ENCODE measurements at places on chromosomes 3 and 15.
A peak's percentile ranks its signal among the peaks of the same experiment; 100 is the strongest.

DNA sequence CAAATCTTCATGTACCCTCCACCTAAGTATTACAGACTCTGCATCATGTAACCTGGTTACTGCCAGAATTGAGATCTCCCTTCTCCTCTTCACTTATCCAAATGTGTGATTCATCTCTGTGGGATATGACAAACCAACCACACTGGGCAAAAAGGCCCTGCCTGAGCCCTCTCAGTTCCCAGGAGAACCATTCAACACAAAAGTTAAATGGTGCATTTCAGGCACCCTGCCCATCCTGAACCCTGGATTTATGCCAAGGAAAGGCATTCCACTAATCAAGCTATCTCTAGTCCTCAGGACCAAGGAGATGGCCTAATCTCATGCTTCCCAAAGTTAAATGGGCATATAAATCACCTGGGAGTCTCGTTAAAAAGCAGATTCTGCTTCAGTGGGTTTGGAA, 108.5 kb downstream of the TNIK start:
- DNase-seq = peak; percentile 93

- DNase-seq = peak; percentile 35
Measured at GRCh38 chr15:78914027-78914764, 30.6 kb downstream of the CTSH start.

DNA sequence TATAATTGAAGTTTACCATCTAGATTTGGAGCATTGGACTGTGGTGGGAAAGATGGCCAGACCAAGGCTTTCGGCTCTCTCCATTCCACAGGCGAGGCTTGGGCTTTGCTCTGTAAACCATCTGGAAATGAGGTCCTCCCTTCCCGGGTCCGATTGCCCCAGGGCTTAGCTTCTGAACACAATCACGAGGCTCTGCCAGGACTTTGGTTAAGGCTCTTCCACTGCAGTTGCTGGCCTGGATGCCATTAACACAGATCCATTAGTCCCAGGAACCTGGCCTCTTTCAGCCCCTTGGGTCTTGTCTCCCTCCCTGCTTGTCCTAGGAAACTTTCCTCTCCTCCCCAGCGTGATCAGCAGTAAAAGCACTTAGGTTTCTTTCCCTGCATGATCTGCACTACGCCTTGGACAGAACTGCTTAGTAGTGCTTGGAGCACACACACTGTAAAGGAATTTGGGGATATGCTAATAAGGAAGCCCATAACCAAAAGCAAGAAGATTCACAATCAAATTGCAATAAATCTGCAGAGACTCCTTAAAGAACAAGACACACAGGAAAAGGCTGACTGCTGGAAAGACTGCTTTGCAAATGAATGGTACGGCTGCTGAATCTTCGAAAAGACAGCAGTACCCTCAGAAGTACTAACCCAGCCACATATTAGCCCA, 154.3 kb downstream of the ECT2 start:
- DNase-seq = no peak

DNA sequence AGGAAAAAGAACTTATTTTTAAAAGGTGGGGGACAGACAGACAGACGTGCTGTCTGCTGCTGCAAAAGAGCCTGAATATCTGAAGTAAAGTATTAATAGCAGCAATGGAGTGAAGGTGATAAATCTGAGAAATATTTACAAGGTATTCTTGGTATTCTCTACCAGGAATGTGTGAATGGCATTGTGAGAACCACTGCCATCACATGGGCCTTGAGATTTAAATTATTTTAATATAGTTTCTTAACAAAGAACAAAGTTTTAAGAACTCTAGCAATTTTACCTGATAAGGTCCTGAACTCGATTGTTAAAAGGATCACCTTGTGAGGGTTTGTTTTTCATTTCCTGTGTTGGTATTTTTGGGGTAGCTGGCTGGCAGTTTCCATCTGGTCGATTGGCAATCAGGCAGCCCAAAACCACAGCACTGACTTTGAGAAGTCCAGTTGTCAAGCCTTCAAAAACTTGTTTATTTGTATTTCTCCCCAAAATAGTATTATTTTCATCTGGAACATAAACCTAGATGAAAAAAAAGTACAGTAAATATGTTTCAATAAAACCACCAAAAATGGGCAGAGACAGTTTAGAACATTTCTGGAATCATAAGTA, 97.3 kb downstream of the ISL2 start:
- DNase-seq = peak; percentile 52

DNA sequence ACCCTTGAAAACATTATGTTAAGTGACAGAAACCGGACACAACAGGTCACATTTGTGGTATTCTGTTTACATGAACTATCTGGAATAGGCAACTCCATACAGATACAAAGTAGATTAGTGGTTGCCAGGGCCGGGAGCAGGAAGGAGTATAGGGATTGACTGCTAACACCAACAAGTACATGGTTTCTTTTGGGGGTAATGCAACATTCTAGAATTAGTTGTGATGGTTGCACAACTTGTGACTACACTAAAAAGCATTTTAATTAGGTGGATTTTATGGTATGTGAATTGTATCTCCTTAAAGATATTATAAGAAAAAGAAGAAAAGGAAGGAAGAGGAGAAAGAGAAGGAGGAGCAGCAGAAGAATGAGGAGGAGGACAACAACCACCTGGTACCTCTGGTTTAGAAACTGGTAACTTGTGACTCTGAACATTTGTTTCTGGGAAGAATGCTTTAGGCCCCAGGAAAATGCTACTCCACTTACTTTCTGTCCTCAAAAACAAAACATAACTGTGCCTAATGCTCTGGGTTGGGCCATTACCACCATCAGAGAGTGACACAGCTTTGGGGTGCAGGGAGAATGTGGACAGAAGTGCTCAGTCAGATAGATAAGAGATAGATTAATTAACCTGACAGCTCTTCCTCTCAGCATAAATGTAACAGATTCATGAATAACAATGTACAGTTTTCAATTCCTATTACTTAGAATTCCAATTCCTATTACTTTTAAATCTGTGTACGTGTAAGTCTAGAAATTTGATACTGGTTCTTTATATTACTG, 20.3 kb downstream of the SETMAR start:
- no peak for DNase-seq

- DNase-seq = no peak
Measured at GRCh38 chr3:134852893-134853351, 57.9 kb downstream of the EPHB1 start.

GRCh38 chr3:68878322-68878721, 54.0 kb downstream of the TAFA4 start:
- DNase-seq = peak; percentile 37

DNA sequence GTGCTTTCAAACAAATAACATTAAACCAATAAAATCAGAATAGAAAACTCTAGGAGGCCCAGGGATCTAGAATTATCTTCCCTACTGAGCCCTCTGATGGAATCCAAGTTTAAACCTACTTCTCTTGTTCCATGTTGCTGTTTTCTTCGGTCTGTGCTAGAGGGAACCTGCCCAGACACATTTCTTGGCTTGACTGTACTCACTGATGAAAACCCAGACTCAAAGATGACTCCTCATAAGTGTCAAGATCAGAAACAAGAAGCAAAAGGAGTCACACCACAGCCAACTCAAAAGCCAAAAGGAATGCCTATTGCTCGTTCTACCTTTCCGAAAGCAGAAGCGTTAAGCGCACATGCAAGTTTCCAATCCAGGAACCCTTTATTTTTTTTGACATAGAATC, 31.6 kb downstream of the SCAP start:
- DNase-seq = no peak

GRCh38 chr3:33729993-33730392, 11.9 kb upstream of the CLASP2 start:
- DNase-seq = no peak

DNA sequence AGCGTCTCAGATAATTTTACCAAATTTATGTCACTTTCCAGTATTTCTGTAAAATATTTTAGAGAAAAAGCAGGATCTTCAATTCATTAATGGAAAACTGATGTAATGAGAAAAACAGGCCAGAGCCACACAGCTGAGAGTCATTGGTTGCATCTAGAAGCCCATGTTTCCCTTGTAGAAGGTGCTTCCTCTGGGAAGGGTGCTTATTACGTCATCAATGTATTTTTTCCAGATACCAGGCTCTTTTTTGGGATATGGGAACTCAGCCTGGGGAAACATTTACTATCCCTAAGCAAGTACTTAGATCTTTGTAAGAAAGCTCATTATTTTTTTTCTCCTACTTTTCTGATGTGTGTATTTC, 89.1 kb upstream of the PHLDB2 start:
- no peak for DNase-seq

GRCh38 chr3:62197350-62198012, 175.9 kb downstream of the FEZF2 start:
- DNase-seq = no peak

- no peak for DNase-seq
Measured at GRCh38 chr15:99645951-99646350, 80.2 kb downstream of the MEF2A start.

- DNase-seq = no peak
Measured at GRCh38 chr15:37783290-37783689, 151.2 kb upstream of the TMCO5A start.

DNA sequence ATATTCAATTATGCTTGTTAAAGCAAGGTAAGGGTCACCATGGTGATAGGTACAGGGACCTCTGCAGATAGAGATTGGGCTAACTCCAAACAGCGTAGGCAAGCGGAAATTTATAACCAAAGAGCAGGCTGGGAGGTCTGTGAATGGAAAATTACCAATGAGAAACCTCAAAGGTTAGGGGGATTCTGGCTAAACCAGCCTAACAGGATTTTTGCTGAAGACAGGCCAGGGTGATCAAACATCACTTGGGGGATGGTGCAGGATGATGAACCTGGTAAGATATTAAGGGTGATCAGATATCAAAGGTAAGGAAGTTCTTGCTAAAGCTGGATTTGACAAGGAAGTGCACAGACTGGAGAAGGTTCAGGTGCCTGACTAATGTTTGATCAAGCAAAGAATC, 35.3 kb upstream of the SNRPN start:
- DNase-seq = no peak

DNA sequence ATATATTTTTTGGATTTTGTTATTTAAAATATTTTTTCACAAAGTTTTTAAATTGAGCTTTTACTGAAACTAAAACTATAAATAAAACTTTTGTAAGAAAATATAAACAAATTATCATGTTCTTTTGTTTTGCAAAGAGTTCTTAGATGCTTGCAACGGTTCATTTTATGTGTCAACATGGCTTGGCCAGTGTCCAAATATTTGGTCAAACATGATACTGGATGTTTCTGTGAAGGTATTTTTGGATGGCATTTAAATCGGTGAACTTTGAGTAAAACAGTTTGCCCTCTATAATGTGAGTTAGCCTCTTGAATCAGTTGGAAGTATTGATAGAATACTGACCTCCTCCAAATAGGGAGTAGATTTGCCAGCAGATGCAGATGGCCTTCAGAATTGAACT, 612.6 kb upstream of the NECTIN3 start:
- DNase-seq = no peak

GRCh38 chr15:44711743-44712345, 527 bp downstream of the B2M start:
- DNase-seq = peak; percentile 17

DNA sequence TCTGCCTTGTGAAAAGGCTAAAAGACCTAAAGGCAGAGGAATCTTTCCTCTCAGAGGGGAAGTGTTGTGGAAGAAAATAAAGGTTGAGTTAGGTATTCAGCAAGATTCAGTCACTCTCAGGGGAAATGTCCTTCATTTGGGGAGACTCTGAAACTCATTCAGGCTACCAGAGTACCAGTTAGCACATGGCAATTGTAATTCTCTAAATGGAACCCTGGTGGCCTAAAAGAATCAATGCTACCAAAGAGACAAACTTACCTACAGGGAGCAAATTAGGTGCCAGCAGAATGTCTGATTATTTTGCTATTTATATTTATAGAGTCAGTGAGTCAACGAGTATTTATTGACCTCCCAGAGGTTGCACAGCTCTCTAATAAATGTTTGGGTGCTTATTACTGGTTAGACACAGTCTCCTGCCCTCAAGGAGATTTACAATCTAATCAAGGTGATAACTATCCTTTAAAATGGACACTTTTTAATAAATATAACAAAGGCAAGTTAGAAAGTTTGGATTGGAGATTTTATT, 33.9 kb upstream of the CDIN1 start:
- no peak for DNase-seq

DNA sequence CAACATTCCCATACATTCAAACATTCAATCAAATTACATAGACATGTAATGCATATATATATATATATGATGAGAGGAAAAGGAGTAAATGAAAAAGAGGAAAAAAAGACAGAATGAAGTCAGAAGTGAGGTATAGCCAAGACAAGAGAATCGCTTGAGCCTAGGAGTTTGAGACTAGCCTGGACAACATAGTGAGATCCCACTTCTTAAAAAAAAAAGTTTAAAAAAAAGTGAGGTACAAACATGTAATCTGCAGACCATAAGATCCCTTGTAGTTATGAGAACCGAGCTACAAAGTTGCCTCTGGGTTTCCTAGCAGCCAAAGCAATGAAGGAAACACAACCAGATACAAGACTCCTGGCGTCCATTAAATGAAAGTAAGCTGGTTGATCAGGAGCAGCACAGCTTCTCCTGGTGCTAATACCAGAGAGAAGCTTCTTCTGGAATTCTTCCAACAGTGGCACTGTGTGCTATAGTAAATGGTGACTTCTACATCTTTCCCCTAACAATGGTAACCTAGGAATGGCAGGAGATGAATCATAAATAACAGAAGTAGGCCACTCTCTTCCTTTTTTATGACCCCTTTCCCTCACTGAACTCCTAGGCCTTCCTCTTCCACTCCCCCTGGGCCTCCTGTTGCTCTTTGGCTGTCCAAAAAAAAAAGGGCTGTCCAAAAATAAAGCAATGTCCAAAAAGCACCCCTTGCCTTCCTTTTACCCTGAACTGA, 3.5 kb downstream of the KCNMB3 start:
- DNase-seq = no peak

DNA sequence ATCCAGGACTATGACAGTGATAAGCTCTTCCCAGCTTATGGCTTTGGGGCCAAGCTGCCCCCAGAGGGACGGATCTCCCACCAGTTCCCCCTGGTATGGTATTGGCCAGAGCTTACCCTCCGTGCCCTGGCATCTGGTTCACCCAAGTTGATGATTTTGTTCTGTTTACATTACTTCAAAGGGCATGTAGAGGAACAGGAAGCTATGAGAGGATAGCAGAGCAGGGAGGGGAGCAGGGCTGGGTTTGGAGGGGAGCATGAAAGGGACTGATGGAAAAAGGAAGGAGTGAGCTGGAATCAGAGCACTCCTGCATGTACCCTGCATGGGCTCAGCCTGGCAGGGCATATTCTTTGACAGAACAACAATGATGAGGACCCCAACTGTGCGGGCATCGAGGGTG, 13.4 kb upstream of the BRPF1 start:
- DNase-seq = no peak

GRCh38 chr15:74608786-74609185, 6.8 kb upstream of the CLK3 start:
- DNase-seq = no peak

DNA sequence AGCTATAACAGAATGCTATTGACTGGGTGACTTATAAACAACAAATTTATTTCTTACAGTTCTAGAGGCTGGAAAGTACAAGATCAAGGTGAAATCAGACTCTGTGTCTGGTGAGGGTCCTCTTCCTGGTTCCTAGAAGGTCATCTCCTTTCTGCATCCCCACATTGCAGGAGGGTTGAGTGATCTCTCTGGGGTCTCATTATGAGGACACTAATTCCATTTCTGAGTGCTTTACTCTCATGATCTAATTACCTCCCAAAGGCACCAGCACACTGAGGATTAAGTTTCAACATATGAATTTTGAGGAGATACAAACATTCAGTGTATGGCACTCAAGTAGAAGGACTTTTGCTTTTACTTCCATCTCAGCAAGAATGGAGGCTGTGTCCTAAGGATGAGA, 534.1 kb upstream of the KCNMB2 start:
- no peak for DNase-seq
